NCI-H748 treated with DMSO at 0.1 percent for 48 hours (cell line): ENCODE measurements at places on chromosomes 16 and 17.

GRCh38 chr16:68200088-68200783 is 35.7 kb downstream of the ESRP2 start:
- DNase-seq, result no peak

DNA sequence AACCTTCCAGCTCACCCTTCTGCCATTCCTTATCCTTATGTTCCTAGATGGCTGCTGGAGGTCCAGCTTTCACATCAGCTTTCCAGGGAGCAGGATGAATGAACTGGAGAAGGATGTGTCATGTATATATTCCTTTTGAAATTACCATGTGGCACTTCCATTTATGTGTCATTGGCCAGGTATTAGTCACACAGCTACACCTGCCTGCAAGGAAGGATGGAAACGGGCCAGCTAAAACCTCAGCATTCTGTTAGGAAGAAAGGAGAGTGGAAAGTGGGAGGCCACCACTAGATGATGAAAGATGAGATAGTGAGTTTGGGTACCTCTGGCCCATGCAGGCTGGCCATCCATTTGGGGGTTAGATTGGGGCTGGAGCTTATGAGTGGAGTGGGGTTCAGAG is 67.5 kb downstream of the KSR1 start:
- no peak for DNase-seq

GRCh38 chr16:86085161-86085611 is 186.2 kb downstream of the IRF8 start:
- DNase-seq, result no peak

GRCh38 chr16:67883146-67883871 is 1.4 kb upstream of the NRN1L start:
- DNase-seq, result no peak

- no peak for DNase-seq
Measured at GRCh38 chr16:8761078-8761477, 36.4 kb downstream of the TMEM186 start.

GRCh38 chr16:57855188-57855587 is 52.9 kb upstream of the KIFC3 start:
- DNase-seq, result no peak

- no peak for DNase-seq
Measured at GRCh38 chr17:63780928-63781327, 7.0 kb downstream of the DDX42 start.

DNA sequence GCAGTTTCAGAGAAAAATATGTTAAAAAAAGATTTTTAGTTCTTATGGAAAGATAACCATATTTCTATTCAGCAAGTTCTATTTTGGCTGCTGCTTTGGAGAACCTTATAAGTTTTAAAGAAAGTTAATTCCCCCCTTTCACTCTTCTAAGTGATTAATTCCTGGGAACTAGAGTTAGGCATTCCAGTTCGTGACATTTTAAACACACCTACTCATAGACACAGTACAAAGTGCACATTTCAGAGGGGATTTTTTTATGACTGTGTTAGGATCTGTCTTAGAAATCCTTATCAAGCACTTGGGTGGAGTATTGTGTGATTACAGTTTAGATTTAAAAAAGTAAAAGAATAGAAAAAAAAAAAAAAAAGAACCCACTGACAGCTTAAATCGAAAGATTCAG is 3.5 kb upstream of the CDH11 start:
- DNase-seq, result no peak

- no peak for DNase-seq
Measured at GRCh38 chr17:32523017-32523680, 36.4 kb downstream of the CDK5R1 start.

GRCh38 chr16:66176731-66177130 is 189.8 kb upstream of the CDH5 start:
- no peak for DNase-seq

GRCh38 chr16:89764711-89765201 is 43.4 kb downstream of the ZNF276 start:
- no peak for DNase-seq

DNA sequence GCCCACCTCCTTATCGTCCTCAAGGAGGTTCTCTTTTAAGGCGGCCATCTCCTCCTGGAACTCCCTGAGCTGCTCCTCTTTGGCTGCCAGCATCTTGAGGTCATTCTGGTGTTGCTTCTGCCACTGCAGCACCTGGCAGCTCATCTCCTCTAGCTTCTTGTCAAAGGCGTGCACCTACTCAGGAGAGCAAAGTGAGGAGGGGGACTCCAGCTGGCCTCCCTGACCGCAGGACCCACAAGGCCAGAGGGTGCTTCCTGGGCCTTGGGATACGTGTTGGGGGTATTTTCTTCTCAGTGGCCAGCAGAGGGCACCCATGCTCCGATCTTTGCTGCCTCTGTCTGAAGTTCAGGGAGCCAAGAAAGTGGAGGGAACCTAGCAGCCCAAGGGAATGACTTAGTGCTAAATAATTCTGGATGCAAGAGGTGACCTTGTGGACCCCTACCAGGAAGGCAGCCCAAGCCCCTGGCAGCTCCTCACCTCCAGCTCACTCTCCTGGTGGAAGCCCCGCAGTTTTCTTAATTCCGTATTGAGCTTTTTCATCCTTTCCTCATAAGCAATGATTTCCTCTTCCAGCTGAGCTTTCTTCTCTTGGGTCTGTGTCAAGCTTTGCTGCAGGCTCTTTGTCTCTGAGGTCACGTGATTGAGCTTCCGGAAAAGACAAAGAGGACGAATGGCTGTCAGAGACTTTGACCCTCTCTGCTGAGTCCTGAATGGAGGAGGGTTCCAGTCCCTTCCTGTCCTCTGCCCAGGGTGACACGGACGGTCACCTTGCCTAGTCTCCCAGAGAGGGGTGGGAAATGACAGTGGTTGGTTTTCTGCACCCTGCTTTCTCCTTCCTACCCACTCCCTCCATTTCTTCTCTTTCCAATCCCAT is 31.4 kb downstream of the DHX38 start:
- peak; percentile 35 for DNase-seq

- DNase-seq, result no peak
Measured at GRCh38 chr16:59341368-59341767, 607.3 kb upstream of the GOT2 start.

DNA sequence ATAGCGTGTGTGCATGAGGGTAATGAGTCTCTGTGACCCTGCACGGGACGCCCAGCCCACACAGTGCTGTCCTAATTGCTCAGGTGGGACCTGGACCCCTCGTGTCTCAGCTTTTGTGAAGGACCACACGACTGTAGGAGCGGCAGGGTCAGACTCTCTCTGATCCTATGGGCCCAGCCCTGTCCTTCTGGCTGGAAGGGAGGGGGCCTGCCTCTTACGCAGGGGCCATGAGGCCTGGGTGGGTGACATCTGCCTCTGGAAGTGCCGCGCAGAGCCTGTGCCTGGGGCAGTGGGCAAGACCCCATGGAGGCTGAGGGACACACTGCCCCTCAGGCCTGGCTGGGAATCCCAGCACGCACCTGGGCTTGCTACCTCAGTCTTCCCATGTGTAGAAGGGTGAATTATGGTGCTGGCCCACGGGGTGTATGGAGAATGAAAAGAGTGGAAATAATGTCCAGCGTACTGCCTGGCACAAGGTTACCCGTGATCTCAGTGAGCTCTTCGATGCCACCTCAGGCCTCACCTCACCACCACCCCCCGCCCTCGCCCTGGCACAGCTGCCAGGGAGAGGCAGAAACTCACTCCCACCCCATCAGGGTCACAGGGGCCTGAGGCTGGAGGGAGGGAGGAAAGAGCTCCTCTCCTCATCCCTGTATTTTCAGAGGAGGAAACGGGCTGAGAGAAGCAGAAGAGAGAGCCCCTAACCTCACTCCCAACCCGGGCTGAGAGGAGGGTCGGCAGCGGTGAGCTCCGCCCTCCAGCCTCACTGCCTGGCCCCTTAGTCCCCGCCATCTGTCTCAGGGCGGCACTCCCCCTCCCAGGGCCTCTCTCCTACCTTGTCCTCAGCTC is 27.1 kb upstream of the DBNDD1 start:
- no peak for DNase-seq

GRCh38 chr17:37373530-37374159 is 2.1 kb upstream of the C17orf78 start:
- peak; percentile 90 for DNase-seq

- DNase-seq, result peak; percentile 32
Measured at GRCh38 chr17:74176546-74177001, 26.9 kb upstream of the RPL38 start.

DNA sequence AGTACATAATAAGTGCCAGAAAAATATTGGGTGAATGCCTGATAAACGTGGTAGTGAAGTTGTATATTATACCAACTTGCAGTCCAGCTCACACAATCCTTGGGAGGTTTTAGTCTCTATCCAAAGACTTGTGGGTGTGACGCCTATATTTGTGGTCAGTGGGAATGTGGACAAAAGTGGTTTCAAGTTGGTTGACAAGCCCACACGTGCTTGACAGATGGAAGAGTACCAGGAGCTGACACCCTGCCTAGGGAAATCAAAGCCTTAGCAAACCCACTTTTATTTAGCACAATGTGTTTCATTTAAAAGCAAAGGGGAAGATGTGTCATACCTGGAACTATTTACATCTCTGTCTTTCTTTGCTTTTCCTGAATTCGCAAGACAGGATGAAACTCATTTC is 79.0 kb downstream of the CA10 start:
- DNase-seq, result no peak

DNA sequence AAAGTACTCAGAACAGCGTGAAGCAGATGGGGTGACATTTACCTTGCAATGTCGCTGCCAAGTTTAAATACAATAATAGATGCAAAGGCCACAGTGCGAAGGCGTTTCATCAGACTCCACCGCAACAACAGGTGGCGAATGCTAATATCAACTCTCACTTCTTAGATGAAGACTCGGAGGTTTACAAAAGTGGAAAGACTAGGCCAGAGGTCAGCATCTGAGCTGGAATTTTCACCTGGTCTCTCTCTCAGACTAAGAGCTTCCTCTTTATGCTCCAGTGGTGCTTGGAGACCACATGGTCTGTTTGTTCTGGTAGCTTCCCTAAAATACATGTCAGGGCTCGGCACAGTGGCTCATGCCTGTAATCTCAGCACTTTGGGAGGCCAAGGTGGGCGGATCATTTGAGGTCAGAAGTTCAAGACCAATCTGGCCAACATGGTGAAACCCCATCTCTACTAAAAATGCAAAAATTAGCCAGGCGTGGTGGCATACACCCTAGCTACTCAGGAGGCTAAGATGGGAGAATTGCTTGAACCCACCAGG is 169.1 kb downstream of the XYLT1 start:
- DNase-seq, result no peak

DNA sequence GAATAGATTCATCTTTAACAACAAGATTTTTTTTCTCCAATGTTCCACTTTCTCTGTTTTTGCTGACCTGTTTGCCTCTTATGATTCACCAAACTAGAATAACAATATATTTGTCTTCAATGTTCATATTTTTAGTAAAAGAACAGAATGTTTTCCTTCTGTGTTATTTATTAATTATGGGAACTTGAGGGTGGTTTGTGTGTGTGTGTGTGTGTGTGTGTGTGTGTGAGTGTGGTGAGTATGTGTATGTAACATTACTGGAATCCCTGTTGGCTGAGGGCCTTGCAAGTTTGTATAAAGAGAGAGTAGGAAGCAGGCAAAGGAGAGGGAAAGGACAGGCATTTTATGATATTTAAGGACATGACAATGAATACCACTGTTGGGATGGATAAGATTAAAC is 13.8 kb downstream of the STXBP4 start:
- DNase-seq, result no peak

DNA sequence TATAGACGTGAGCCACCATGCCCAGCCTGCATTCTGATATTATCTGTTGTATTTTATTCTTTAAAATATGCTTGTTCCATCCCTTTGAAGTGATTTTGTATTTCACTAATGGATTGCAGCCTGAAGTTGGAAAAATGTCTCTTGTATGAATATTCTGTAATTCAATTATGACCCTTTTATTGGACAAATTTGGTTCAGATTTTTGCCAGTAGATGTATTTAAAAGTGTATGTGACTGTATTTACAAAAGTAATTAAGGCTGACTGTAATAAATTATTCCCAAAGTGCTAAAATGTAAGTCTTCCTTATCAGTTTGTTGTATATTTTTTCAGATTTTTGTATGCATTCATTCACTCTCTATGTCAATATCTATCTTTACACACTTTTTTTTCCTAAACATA is 23.8 kb downstream of the PPM1E start:
- DNase-seq, result no peak

- DNase-seq, result peak; percentile 67
Measured at GRCh38 chr16:9665851-9666271, 516.4 kb downstream of the GRIN2A start.

DNA sequence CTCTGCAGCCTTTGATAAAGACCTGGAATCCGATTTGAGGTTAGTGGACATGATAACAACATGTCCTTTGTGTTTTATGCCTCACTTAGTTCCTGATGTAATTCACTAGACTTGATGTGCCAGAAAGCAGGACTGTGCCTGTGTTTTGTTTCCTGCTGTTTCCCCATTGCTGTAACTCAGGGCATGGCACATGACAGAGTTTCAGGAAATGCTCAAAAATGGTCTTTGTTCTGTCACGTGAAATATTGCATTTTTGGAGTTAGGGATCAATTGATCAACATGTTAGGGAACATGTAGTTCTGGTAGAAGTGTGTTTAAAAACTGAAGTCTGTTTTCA is 32.8 kb downstream of the DHX38 start:
- DNase-seq, result no peak

- no peak for DNase-seq
Measured at GRCh38 chr16:1123525-1124230, 27.6 kb upstream of the C1QTNF8 start.

DNA sequence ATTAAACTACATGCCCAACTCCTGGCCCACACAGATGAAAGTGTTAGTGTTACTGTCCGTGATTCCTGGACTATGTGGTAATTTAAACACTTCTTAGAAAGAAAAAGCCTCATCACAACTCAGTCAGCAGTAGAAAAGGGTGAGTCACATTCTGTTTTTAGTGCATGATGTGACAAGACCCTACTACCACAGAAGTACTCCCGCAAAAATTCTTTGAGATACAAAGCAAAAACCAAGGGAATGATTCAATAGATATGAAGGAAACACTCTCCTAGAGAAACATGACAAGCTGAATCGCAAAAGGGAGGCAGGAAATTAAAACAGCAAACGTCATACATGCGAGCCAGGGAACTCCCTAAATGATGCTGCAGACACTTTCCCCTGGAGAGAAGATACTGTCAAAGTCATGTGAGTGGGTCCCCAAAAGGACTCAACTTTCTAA is 14.4 kb downstream of the SNN start:
- DNase-seq, result no peak

GRCh38 chr16:74874912-74875546 is 100.4 kb upstream of the FA2H start:
- DNase-seq, result no peak

DNA sequence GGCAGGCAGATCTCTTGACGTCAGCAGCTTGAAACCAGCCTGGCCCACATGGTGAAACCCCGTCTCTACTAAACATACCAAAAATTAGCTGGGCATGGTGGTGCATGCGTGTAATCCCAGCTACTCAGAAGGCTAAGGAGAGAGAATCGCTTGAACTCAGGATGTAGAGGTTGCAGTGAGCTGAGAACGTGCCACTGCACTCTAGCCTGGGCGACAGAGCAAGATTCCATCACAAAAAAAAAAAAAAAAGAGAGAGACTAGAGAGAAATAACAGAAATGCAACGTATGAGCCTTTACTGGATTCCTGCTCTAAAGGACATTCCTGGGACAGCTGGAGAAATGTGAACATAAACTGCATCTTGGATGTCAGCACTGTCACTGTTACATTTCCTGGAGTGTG is 10.8 kb downstream of the IFT140 start:
- DNase-seq, result no peak
